CD4-positive, alpha-beta memory T cell (primary cell): ENCODE measurements at places on chromosomes 4 and X. TPM values are rescaled to one million over a fixed set of nuclear protein-coding genes. Genes with fewer than 3 reads are reported as not detected.

GRCh38 chrX:12910423-12911121 is 4.2 kb downstream of the TLR8 start:
- no peaks in the 10 kb centered on the region for H3K27me3 ChIP-seq

DNA sequence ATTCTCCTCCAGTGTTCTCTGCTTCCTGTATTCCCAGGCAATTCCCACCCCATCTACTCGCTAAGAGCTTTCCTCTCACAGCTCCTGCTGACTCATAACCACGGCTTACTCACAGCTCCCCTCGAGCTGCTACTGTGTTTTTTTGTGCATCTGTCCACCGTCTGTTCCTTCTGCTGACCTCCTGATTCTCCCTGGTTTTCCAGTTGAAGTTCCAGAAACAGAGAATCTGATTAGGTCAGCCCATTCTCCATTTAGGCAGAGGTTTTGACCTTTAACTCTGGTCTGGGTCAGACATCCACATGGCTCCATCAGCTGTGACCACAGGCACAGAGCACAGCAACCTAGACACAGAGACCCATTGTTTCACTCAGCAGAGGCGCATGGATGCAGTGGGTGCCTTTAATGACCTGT is 5.5 kb upstream of the SMIM20 start:
- no peak for DNase-seq
- peaks cover 8% of the 10 kb centered on the region for H3K4me1 ChIP-seq
- no peak overlapping the region for H3K27ac ChIP-seq
- H3K36me3 ChIP-seq = no peaks in the 10 kb centered on the region
- no peaks in the 10 kb centered on the region for H3K27me3 ChIP-seq

- H3K27ac ChIP-seq = no peak overlapping the region
- no peak overlapping the region for H3K4me3 ChIP-seq
- no peaks in the 10 kb centered on the region for H3K36me3 ChIP-seq
- no peaks in the 10 kb centered on the region for H3K4me1 ChIP-seq
These were observed 276.5 kb downstream of the PPP4R3C start for GRCh38 chrX:27186671-27187070.

GRCh38 chr4:75715105-75715799 is 9.1 kb upstream of the USO1 start:
- no peaks in the 10 kb centered on the region for H3K27me3 ChIP-seq
- H3K4me3 ChIP-seq = no peak overlapping the region
- H3K36me3 ChIP-seq = no peaks in the 10 kb centered on the region
- no peak overlapping the region for H3K27ac ChIP-seq
- H3K4me1 ChIP-seq = no peaks in the 10 kb centered on the region

MMAA gene
- 7.4 TPM for polyA plus RNA-seq

DNA sequence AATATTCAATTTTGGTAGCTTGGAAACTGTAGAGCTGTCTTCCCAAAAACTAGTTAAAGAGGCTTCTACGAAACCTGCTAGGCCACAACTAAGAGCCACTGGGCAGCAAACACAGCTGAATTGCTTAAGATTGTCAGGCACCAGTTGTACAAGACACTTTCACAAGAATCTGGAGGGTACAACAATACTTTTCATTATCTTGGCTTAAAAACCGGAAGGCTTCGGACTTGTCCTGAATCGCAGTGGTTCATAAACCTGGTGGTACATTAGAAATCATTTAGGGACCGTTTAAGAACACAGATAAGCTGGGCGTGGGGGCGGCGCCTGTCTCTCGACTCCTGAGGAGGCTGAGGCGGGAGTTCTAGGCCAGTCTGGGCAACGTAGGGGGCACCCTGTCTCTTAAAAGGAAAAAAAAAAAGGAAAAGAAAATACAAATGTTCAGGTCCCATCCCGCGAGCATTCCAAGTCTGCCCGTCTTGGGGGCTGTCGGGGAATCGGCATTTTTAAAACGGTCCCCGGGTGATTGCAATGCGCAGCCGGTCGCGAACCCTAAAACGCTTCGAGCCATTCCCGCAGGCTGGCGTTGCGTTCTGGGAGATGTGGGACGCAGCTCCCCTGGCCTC is 763 bp downstream of the PYURF start:
- peak; percentile 15 for DNase-seq
- no peaks in the 10 kb centered on the region for H3K36me3 ChIP-seq
- H3K27me3 ChIP-seq = no peaks in the 10 kb centered on the region
- peak overlapping the region; percentile 62 for H3K4me3 ChIP-seq
- peak overlapping the region; percentile 60 for H3K27ac ChIP-seq

DNA sequence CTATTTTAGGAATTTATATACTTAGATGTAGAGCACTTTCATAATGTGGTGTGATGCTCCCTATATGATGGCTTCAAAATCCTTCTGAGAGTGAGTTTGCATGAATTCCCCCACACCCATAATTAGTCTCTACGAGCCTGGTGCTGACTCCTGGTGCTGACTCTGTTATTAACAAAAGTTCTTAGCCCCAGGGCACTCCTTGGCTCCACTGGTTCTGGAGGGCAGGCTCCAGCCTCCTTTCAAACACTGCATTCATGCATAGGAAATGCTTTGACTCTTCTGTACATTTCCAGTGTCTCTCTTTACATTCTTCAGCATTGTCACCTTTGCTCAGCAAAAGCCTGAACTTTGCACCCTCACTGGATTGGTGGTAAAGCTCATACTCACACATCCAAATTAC is 64.0 kb downstream of the LNX1 start:
- H3K4me1 ChIP-seq = no peaks in the 10 kb centered on the region
- H3K36me3 ChIP-seq = no peaks in the 10 kb centered on the region
- no peak for DNase-seq
- no peak overlapping the region for H3K4me3 ChIP-seq
